Activated CD8-positive, alpha-beta memory T cell treated with anti-CD3 and anti-CD28 coated beads for 1 hour (primary cell): ENCODE measurements at places on chromosomes 3 and 15.

- DNase-seq = no peak
Observed at GRCh38 chr3:18987862-18988447, 160.4 kb upstream of the KCNH8 start.

DNA sequence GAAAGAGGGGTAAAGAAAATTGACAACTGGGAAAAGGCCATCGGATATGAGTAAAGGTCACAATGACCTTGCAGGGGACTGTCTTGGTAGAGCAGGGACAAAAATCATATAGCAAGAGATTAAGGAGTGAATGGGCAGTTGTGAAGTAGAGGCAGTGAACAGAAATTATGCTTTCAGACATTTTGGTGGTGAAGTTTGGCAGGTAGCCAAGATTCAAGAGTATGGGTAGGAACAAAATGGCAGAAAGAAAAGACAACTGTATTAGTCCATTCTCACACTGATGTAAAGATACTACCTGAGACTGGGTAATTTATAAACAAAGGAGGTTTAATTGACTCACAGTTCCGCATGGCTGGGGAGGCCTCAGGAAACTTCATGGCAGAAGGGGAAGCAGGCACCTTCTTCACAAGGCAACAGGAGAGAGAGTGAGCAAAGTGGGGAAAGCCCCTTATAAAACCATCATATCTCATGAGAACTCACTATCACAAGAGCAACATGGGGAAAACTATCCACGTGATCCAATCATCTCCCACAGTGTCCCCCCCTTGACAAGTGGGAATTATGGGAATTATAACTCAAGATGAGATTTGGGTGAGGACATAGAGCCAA is 84.0 kb downstream of the CGNL1 start:
- no peak for DNase-seq

DNA sequence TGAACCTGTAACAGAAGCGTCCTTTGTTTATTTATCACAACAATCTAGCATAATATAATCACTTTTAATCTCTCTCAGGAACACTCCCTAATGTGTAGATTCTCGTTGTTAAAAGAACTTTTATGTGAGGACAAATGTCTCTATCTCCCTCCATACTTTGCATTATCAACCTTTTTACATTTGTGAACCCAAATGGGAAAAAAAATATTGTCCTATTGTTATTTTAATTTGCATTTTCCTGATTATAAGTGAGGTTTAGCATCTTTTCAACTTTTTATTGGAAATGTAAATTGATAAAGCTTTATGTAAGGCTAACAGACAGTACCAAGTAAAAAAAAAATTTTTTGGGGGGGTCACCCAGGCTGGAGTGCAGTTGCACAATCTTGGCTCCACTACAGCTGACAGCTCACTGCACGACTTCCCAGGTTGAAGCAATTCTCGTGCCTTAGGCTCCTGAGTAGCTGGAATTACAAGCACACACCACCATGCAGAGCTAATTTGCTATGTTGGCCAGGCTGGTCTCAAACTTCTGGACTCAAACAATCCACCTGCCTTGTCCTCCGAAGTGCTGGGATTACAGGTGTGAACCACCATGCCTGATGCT is 33.0 kb upstream of the DENND4A start:
- DNase-seq = no peak

- peak; percentile 61 for DNase-seq
Observed at GRCh38 chr15:41904541-41905005, 10.7 kb upstream of the SPTBN5 start.

DNA sequence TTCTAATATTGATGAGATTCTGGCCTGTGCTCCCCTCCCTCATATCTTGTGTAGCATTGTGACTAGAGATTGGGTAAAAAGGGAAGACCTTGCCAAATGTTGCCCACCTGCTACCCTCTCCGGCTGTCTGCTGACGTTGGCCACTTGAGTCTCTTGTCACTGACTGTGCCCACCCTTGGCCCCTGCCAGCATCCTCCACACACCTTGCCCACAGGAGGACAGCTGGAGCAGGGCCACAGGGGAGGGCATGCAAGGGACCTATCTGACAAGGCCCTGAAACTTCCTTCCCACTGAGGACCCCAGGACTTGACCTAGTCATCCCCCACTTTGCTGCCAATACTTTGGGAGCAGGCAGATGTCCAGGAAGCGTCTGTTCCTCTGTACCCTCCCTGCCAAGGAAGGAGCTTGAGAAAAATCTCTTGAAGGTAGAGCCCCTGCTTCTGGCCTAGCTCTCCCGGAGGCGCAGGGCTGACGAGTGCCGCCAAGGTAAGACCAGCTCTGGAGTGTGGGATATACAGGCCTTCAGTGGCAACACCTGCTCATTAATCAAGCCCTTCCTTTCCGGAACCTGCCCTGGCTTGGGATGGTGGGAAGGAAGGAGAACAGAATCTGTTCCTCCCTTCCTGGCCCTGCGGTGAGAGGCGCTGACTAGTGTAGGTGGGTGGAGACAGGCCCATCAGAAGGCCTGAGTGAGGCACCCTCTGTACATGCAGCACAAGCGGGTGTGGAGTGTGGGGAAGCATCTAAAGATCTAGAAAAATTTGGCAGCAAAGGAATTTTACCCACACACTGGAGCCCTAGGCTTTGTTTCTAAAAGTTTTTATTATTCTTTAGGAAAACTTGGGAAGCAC is 4.9 kb upstream of the PAK6 start:
- DNase-seq = no peak

- DNase-seq = no peak
Observed at GRCh38 chr3:122148941-122149627, 34.4 kb upstream of the CASR start.

DNA sequence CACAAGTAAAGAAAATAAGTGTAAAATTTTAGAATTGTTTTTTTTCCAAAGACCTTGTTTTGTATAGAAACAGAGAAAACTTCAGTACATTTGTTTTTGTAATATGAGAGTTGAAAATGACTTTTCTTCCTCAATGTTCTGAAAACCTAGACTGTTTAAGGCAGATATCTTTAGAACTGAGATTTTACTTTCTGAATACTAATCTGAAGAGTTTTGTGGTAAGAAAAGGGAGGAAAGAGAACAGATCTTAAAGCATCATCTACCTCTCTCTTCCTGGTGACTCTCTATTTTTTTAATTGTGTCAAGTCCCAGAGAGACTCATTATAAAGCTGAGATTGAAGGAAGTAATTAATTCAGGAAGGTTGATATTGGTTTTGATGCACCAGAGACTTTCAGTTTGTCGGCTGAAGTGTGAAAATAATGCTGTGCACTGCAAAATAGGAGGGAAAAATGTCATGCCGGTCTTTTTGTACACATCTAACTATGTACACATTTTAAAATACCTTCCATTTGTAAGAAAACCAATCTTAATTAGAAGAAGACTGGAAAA is 142.1 kb upstream of the NAALADL2 start:
- DNase-seq = no peak

DNA sequence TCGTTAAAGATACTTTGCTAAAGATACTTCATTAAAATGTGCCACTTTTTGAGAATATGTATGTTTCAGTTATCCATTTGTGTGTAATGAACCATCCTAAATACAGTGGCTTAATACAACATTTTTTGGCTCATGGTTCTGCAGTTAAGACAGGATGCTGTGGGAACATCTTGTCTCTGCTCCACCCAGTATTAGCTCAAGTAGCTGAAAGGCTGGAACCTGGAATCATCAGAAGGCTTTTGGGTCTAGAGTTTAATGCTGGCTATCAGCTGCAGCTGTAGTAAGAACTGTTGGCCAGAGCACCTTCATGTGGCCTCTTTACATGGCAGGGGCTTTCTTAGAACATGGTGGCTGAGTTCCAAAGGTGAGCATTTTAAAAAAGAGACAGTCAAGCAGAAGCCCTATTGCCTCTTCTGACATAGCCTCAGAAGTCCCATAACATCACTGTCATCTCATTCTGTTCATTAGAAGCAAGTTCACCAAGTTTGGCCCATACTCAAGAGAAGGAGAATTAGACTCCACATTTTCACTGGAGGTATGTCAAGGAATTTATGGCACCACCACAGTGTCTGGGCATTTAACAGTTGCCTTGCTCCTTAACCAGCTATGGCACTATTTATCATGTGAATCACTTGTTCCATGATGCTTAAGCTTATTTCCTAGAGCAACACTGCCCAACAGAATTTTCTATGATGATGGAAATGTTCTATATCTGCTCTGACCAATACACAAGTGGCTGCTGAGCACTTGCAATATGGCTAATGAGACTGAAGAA is 70.4 kb upstream of the PDZRN3 start:
- no peak for DNase-seq

DNA sequence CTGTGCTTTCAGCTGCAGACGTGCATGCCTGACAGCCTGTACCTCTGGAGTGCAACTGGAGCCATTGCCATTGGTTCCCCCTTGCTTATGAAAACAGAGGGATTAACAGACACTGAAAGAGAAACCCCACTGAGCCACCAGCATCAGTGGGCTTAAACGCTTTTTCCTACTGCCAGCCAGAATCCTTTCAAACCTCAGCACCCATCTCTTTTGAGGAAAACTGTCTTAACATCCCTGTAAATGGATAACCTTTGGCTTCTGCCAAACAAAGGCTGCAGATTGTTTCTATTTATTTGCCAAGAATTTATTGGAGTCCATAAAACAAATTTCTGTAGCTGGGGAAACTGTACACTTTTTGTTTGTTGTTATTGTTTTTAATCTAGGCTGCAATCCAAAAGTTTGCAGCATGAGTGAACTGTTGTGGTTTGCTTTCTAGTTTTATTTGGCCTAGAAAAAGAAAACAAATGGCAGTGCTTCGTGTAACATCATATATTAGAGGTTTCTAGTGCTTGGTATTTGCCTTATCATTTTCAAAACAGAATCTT is 369.2 kb upstream of the IL12A start:
- no peak for DNase-seq

DNA sequence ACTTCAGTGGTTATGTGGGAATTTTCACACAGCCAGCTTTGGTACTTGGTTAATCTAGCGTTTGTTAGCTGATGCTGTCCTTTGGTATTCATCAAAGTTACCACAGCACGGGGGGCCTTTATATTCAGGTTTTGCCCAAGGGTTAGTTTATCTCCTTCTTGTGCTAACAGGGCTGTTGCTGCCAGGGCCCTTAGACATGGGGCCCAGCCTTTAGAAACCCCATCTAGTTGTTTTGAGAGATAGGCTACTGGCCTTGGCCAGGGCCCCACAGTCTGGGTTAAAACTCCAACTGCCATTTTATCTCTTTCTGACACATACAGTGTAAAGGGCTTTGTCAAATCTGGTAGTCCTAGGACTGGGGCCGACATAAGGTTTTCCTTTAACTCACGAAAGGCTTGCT is 7.5 kb upstream of the DNAAF4 start:
- DNase-seq = no peak

DNA sequence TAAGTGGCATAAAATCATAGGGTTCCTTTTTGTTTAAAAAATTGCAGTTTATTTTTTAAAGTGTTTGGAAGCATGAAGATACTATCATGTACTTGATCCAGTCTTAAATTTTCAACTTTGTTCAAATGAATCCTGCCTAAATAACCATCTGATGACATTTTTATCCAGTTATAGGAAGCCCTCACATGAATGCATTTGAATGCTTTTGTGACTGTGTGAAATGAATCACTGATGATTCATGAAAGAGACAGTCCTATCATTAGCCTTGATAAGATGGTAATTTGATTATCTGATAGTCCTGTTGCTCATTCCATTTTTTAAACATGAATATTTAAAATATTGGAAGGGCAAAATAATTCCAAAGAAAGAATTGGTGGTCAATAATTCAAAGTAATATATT is 401.9 kb upstream of the ROBO2 start:
- no peak for DNase-seq

- peak; percentile 48 for DNase-seq
Observed at GRCh38 chr3:152258448-152259393, 10.0 kb upstream of the MBNL1 start.
